ENCODE measurements at places on chromosomes 13 and 19. TPM values are rescaled to one million over a fixed set of nuclear protein-coding genes. Genes with fewer than 3 reads are reported as not detected.
A peak's percentile ranks its signal among the peaks of the same experiment; 100 is the strongest.

GRCh38 chr13:32159137-32159869 lies 127.7 kb downstream of the FRY start:
- DNase-seq, result no peak

DNA sequence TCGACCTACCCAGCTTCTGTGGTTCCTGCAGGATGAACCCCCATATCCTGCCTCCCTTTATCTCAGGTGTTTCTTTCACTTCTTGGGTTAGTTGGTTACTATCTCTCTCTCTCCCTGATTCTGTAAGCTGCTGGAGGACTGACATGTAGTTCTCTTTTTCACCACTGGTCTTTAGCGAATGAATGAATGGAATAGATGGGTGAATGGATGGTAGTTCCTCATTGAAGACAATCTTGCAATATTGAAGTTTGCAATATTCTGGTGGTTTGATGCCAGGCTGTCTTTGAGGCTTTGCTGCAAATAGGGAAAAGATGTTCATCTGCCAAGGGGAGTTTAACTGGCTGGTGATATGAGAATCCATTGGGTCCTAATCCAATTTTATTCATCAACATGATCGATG lies 120.2 kb downstream of the UBL3 start:
- DNase-seq, result no peak

- DNase-seq, result no peak
These were observed 29.5 kb downstream of the SLC25A30 start for GRCh38 chr13:45388664-45389063.

GRCh38 chr13:26719356-26719945 lies 41.1 kb downstream of the GPR12 start:
- no peak for DNase-seq

GRCh38 chr19:42989851-42990250 lies 36.4 kb downstream of the PSG11 start:
- DNase-seq, result no peak

DNA sequence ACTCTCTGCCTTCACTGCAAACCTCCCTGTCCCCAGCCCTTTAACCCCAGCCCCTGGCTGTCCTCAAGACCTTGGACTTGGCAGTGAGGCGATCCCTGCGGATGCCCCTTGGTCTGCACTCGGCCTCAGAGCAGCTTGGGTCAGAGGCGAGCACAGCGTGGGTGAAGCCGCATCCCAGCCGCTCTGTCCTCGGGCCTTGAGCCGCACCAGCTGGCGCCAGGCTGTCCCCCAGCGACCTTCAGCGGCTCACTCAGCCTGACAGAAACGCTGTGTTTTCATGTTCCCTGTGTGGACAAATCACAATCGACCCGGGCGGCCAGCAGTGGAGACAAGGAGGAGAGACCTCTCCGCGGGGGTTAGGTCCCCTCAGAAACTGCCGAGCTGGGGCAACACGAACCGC lies 52.0 kb downstream of the GNG7 start:
- no peak for DNase-seq

DNA sequence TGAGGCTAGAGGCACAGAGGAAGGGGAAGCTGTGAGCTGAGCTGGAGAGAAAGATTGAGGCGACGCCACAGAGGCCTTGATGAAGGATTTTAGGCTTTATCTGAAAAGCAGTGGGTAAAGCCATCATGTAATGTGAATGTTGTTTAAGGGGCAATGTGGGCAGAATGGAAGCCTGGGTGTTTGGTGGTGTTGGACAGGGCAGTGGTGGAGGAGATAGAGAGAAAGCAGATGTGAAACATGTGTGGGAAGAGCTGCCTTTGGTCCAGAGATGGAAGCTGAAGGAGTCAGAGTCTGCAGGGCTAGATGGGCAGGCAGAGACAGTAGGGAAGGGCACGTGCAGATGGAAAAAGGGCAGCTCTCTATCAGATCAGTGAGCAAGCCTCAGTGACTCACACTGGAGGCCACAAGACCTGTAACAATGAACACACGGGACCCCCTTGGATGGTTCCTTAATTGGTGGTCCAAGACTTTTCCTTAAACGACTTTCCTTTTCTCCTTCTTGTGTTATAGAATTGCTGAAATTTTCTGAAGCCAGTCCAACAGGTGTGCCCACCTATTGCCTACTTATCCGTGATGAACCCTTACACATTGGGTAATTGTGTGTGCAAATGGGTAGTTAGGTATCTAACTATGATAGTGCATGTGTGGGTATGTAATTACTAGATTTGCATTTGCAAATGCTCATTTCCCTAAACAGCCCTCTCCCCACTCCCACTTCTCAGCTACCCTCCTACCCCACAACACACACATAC lies 21.7 kb downstream of the ZNF536 start:
- DNase-seq, result no peak

GRCh38 chr13:20206698-20207235 lies 14.0 kb upstream of the GJB2 start:
- DNase-seq, result no peak

Gene B3GNT3
- polyA plus RNA-seq, result 6.5 TPM

Gene SIGLEC8
- polyA plus RNA-seq, result 0.61 TPM

- DNase-seq, result peak; percentile 78
These were observed 9.7 kb upstream of the LYPD3 start for GRCh38 chr19:43474986-43475705.

DNA sequence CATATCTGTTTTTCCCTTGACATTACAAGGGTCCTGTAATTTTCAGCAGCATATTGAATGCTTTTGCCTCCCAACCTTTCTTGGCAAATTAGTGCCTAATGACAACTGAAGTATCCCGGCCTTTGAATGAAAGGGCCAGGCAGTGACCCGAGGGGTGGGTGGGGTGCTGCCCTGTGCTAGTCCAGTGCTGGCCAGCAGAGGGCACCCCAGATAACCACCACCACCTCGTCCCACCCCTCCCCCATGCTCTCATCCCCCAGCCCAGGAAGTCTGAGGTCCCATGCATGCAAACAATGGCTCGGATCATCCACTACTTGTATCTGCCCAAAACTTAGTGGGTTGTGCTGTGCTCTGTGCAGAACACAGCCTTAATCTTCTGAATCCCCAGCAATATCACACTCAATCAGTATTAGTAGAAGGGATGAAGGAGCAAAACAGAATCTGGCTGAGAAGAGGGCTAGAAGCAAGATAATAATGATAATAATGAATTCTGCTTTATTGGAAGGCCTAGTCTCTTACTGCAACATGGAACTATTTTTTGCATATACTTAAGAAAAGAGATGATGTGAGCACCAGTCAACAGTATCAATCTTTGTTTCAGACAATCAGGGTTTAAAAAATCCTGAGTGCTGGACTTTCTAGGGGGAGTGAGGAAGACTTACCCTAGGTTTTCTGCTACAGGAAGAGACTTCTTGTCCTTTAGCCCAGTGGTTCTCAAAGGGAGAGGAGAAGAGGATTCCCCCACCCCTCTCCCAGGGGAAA lies 3.8 kb downstream of the ATP12A start:
- no peak for DNase-seq

Measured in urinary bladder (tissue), 4 donors.